M059J (cell line): ENCODE measurements at places on chromosomes 2 and 18.

- peak; percentile 4 for DNase-seq
Measured at GRCh38 chr2:95234816-95235215, 27.5 kb downstream of the ZNF892 start.

DNA sequence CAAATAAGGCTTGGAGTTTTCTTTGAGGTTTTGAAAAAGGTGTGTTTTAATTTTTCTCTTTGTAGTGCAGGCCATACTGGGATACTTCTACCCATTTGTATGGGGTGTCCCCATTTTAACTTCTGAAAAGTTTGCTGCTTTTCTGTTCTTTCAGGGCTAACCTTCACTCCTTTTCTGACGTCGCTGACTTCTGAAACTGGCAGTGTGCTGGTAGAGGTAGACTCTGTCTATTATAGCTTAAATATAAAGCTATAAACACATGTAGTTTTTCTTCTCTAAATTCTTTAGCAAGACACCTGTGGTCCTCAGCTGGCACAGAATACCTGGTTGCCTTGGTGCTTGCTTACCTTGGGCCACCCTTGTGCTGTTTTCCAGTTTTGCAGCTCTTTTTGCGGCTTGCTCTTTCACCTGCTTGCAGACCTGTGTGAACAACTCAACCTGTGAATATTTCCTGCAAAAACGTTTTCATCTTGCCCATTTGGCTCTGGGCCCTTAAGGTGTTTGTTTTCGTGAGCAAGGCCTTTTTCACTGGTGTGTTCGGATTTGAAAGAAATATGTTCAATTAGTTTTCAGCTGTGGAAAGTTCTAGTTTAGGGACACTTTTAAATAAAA, 42.2 kb downstream of the PHLPP1 start:
- DNase-seq = no peak

DNA sequence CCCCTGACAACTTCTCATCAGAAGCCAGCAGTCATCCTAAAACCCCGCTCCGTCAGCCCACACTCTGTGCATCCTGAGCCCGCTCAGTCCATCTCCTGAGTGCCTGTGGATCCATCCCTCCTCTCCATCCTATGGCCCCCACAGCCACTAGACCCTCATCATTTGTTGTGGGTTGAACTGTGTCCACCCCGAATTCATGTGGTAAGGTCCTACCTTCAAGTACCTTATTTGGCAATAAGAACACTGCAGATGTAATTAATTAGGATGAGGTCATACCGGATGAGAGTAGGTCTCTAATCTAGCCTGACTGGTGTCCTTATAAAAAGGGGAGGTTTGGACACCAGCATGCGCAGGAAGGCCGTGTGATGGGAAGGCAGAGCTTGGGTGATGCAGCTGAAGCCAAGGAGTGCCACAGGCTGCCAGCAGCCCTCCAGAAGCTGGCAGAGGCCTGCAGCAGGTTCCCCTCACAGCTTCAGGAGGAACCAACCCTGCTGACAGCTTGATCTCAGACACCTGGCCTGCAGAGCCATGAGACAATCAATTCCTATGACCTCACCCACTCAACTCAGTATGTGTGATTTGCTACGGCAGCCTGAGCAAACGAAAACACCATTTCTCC, 192.4 kb downstream of the ZBTB7C start:
- DNase-seq = no peak

- DNase-seq = peak; percentile 81
Measured at GRCh38 chr2:82790206-82791021, 1668.7 kb downstream of the SUCLG1 start.

DNA sequence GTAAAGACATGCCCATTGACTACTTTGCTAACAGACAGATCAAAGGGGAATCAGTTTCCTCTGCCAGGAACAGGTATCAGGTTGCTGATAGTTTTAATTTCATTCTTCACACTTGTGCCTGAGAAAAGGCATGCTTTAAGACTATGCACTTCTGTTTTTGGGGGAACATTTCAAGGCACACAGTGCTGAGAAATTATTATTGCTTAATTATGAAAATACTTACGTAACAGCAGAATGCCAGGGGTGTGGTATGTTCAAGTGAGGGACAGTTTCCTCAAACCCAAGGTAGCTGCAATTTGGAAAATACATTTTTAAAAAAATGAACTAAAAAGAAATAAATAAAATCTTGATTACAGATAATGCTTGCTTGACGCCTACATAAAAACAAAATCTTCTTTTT, 1746.1 kb upstream of the PIK3C3 start:
- DNase-seq = no peak

GRCh38 chr2:48423376-48423775, 106.6 kb upstream of the STON1 start:
- DNase-seq = peak; percentile 90

DNA sequence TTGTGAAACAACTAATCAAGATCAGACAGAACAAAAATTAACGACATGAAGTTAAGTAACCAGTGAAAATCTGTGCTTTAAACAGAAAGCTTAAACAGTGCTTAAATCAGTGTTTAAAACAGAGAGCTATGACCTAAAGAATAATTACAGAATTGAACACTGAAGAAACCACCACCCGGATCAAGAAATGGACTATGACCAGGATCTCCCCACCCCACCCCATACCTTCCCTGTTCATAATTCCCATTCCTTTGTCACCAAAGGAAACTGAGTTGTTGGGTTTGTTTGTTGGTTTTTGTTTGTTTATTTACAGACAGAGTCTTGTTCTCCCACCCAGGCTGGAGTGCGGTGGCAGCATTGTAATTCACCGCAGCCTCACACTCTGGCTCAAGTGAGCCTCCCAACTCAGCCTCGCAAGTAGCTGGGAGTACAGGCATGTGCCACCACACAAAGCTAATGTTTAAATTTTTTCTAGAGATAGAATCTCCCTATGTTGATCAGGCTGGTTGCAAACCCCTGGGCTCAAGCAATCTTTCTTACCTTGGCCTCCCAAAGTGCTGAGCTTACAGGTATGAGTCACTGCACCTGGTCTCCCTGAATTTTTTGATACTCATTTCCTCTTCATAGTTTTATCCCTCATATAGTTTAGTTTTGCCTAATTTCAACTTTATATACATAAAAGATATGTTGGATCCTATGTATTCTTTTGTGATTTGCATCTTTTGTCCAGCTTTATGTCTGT, 8.2 kb upstream of the ALPG start:
- no peak for DNase-seq

DNA sequence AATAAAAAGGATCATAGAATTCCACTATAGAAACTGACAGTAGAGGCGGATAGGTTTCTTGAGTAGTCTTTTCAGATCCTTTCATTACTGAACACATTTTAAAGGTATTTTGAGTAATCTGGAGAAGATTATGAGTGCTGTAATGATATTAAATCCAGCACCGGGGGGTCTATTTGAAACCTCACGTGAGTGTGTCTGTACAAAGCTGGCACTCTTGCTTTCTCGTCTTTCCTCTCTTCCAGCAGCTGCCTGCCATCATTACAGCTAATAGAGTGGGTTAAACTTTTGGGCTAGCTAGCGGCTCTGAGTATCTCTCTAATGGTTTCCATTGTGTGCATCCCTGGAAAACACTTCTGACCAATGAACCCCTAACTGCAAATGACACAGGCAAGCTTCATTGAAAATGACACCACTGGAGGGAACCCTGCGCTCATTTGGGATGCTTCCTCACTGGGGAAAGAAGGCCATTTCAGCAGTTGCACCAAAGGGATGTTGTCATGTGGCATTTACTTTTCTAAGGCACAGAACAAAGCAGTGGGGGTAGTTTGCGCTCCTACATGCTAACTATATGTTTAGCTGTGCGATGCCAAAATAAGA, 101.0 kb downstream of the HRH4 start:
- DNase-seq = no peak

DNA sequence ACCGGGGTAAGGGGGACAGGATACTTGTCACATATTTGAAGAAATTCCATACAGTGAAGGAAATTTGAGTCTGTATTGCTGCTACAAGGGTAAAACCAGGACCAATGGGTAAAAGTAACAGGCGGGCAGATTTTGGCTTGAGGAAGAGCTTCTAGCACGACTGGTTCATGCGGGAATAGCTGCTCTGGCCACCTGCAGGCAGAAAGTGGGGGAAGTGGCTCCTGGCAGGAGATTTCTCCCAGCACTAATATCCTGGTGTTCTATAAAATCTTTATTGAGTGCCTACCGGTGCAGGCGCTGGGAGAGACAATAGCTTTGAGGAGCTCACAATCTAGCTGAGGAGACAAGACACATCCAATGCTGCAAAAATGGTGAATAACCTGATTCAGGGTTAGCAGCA, 198.5 kb downstream of the LOXHD1 start:
- no peak for DNase-seq

DNA sequence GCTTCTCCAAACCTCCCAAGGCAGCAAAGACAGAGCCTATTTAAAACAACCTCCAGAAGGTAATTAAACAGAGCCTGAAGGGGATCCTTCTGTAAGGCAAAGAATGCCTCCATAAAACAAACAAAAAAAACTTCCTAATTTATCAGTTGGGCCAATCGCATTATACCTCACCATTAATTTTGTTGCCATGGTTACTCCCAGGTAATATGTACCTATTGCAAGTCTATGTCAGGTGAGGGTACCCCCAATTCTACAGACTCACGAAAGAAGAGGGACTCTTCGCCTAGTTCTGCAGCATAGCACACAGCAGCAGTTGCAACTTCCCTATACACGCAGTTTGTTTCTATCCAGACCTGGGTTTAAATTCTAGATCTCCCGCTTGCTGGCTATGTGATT, 38.8 kb downstream of the SFXN5 start:
- no peak for DNase-seq

DNA sequence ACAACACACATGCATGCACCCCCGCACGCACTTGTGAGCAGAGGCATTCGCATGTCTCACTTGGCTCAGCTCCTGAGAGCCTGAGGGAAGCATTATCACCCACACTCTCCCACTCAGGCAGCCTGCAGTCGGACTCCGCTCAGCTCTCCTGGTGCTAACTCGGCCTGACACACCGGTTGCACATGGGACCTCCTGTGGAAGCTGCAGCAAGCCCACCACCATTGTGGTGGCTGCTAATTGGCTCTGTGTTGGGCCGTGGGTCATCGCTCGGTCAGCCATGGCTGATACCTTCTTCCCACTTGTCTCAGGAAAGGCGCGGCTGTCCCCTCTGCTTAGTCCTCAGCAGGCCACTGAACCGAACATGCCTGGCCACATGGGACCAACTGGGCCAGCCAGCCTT, 13.7 kb upstream of the TEX261 start:
- no peak for DNase-seq

DNA sequence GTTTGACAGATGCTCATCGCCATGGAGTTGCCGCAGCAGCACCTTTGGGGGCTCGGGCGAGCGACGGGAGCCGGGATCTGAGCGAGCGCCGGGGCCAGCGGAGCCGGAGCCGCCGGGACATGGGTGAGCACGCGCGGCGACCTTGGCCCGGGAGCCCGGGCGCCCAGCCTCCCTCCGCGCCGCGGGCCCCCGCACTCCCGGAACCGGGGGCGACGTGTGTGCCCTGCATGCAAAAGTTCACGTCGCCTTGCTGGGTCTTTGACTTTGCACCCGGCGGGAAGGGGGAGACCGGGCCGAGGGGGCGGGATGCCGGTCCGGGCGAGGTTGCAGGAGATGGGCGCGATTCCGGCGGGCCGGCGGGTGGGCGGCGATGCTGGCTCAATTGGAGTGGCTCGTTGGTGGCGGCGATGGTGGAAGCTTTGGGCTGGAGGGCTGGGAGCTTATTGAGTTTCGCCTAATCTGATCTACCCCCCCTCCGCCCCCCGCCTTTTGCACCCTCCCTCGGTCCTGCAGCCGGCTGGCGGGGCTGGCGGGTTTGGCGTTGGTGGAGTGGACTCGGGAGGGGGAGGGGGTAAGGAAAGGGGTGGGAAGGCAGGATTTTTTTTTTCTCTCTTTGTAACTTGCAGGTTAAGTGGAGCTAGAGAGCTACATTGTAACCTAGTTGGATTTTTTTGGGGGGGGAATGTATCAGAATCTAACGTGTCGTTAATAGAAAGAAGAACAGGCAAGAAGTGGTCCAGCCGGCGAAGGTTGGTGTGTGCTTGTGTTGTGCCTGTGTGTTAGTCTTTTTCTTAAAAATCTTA, at the start of gene SETBP1:
Gene SETBP1, plus strand, starts transcription at position 616 of the 803 bp plus-strand sequence. CDS start 20,459 bp downstream, outside the sequence.
- peak; percentile 80 for DNase-seq

DNA sequence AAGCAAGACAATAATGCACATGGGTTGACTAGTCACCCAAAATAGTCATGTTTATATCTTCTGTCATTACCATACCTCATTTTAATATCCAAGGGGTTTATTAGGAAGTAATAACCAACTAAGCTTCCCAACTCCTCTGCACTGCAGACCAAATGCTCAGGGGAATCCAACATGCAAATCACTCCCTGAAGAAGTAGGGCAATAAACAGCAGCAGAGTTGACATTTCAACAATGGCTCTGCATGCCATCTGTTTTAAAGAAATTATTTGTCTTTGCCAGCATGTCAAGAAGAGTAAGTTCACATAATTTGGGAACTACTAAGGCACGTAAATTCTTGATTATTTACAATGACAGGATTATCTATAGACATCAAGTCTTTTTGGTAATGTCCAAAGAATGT, 84.4 kb upstream of the LYPD1 start:
- no peak for DNase-seq

DNA sequence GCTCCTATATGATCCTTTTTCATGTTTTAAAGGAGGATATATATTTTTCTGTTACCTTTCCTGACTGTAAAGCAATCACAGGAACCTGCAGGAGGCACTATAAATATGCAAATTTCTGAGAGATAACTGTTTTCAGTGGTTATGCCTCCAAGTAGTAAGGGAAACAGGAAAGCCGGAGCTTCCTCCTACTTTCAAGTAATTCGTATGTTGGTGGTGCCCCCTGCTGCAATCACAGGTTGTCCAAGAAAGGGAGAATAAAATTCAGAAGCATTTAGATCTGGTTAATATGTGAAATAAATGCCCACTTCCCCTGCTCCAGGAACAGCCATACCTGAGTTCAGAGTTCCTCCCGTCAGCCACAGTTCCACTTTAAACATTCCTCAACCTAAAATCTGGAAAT, 12.0 kb upstream of the BCL11A start:
- DNase-seq = no peak

GRCh38 chr2:228798458-228799207, 472.5 kb downstream of the PID1 start:
- no peak for DNase-seq

- DNase-seq = peak; percentile 47
Measured at GRCh38 chr18:7645756-7646155, 78.6 kb downstream of the PTPRM start.
